ENCODE measurements at places on chromosomes 11 and 22. TPM values are rescaled to one million over a fixed set of nuclear protein-coding genes. Genes with fewer than 3 reads are reported as not detected.
A peak's percentile ranks its signal among the peaks of the same experiment; 100 is the strongest.

Gene OR5AR1
- total RNA-seq, result not detected

- no peaks in the 10 kb centered on the region for H3K4me1 ChIP-seq
- peak; percentile 69 for DNase-seq
- no peak overlapping the region for H3K4me3 ChIP-seq
- no peaks in the 10 kb centered on the region for H3K36me3 ChIP-seq
- H3K27me3 ChIP-seq, result peaks cover 10% of the 10 kb centered on the region
- H3K27ac ChIP-seq, result peak overlapping the region; percentile 29
Observed at GRCh38 chr11:1128311-1129142, 29.2 kb upstream of the MUC5AC start.

DNA sequence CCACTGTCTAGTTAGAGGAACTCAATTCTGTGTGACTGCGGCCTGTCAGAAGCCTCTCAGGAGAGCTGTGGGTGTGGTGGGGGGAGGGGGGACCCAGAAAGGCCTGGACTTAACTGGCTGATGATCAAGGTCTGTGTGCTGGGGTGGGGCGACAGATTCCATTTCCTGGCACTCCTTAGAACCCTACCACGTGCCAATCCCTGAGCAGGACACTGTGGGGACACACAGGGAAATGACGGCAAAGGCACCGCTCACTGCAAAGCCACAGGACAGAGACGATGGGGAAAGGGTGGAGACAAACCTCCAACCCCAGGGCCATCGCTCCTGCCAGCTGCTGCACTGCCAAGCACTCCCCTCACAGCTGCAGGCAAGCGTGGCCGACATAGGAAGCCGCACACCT lies 58.4 kb upstream of the BID start:
- no peak for DNase-seq
- H3K27ac ChIP-seq, result no peak overlapping the region
- H3K27me3 ChIP-seq, result no peaks in the 10 kb centered on the region
- H3K36me3 ChIP-seq, result no peaks in the 10 kb centered on the region

Gene GGTLC2
- total RNA-seq, result not detected

- H3K36me3 ChIP-seq, result no peaks in the 10 kb centered on the region
- peaks cover 16% of the 10 kb centered on the region for H3K4me1 ChIP-seq
- no peak for DNase-seq
- H3K27me3 ChIP-seq, result no peaks in the 10 kb centered on the region
Observed at GRCh38 chr11:102611291-102611690, 13.8 kb downstream of the MMP20 start.

DNA sequence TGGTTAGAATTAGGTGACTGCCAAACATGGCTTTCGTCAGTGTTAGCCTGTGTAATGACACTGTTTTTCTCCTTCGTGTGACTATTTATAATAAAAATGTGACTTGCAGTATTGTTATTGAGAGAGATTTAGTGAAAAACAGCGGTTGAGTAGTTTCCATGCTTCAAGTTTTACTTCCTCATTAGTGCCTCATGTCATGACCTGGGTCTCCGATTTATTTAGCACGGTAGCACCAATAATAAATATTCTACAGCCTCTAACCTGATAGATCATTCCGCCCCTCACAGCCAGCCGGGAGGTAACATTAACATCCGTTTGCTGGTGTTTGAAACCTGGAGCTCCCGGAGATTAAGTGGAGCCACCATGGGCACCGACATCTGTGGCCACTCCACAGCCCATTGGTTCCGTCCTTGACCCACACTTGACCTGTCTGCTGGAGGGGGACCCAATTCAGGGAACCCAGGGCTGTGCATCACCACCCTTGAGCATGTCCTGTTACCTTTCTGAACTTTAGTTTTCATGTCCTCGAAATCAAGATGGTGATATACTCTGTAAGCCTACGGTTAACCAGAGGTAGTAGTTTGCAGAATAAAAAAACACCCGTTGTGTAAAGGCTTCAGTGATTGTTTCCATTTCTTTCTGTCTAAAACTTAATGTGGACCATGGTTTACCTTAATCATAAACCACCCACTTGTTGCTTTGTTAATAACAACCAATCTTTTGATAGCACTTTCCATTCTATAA lies 104.1 kb downstream of the ATXN10 start:
- H3K4me1 ChIP-seq, result peaks cover 9% of the 10 kb centered on the region
- H3K27me3 ChIP-seq, result no peaks in the 10 kb centered on the region
- H3K4me3 ChIP-seq, result no peak overlapping the region
- DNase-seq, result no peak
- no peak overlapping the region for H3K27ac ChIP-seq

GRCh38 chr11:66914505-66914904 lies 43.7 kb downstream of the PC start:
- H3K27ac ChIP-seq, result no peak overlapping the region
- no peak for DNase-seq
- H3K36me3 ChIP-seq, result no peaks in the 10 kb centered on the region
- peaks cover 13% of the 10 kb centered on the region for H3K4me1 ChIP-seq
- H3K4me3 ChIP-seq, result no peak overlapping the region

DNA sequence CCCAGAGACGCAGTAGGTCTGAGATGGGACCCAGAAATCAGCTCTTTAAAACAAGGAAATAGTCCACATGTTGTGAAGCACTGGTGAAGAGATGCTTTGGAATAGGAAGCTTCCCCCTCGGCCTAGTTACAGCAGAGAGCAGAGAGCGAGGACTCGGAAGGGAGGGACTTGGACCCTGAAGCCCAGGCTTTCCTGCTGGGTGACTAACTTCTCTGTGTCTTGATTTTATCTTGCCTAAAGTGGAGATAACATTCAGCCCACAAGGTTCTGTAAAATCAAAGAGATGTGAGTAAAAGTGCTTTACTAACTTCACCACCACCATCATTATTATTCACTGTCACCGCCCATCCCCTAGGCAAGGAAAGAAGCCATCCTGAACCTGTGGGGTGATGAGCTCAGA lies 58.4 kb downstream of the THAP12 start:
- H3K36me3 ChIP-seq, result no peaks in the 10 kb centered on the region
- no peak for DNase-seq
- H3K27me3 ChIP-seq, result peaks cover 54% of the 10 kb centered on the region
- H3K27ac ChIP-seq, result no peak overlapping the region
- peak overlapping the region; percentile 72 for H3K4me3 ChIP-seq

DNA sequence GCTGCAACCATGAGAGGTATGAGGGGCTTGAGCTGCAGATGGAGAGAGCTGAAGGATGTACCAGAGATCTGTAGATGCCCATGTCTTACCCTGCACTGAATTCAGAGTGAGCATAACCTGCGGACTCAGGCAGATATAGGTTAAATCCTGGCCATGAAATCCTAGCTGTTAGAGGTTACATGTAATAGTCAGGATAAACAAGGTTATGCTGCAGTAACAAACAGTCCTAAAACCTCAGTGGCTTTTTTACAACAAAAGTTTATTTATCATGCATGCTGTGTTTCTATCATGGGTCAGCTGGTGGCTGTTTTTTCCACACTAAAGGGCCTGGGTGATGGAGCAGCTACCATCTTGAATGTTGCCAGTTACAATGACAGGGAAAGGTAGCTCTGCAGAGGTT lies 69.8 kb downstream of the LHFPL7 start:
- DNase-seq, result no peak
- H3K27me3 ChIP-seq, result no peaks in the 10 kb centered on the region
- H3K4me1 ChIP-seq, result no peaks in the 10 kb centered on the region
- no peak overlapping the region for H3K27ac ChIP-seq
- H3K36me3 ChIP-seq, result no peaks in the 10 kb centered on the region

DNA sequence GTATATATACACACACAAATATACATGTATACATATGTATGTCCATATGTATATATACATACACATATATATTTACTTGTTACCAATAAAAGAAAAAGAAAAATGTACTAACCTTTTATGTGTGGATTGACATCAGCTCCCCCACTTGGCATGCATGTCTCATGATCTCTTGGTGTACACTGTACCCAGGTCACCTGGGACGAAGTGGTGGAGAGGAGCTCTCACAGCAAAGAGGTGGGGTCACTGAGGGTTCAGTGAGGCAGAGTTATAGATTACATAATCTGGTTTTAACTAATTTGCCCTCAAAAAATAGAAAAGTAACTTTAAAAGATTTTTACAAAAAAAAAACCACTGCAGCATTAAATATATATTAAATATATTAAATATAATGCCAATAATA lies 15.5 kb upstream of the USP47 start:
- no peaks in the 10 kb centered on the region for H3K27me3 ChIP-seq
- H3K4me1 ChIP-seq, result no peaks in the 10 kb centered on the region
- H3K27ac ChIP-seq, result no peak overlapping the region
- no peaks in the 10 kb centered on the region for H3K36me3 ChIP-seq
- no peak overlapping the region for H3K4me3 ChIP-seq

GRCh38 chr11:100855466-100856067 lies 168.5 kb downstream of the ARHGAP42 start:
- peaks cover 23% of the 10 kb centered on the region for H3K4me1 ChIP-seq
- no peak overlapping the region for H3K4me3 ChIP-seq
- no peaks in the 10 kb centered on the region for H3K36me3 ChIP-seq
- peaks cover 11% of the 10 kb centered on the region for H3K27me3 ChIP-seq
- no peak for DNase-seq

DNA sequence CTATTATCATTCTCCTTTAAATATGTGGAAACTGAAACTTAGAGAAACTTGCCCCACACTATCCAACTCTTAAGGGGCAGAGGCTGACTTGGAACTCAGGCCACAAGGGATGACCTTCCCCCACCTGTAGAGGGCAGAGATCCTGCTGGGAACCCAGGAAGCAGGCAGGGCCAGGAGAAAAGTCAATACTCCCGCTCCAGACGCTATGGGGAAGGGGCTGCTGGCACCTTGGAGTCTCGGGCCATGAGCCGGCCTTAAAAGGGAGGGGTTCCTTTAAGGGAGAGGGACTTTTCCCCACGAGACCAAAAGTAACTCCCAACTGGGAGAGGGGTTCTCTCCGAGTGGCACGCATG lies 620 bp upstream of the ANO5 start:
- peaks cover 26% of the 10 kb centered on the region for H3K27me3 ChIP-seq
- peak overlapping the region; percentile 96 for H3K4me3 ChIP-seq
- H3K4me1 ChIP-seq, result peaks cover 14% of the 10 kb centered on the region
- H3K36me3 ChIP-seq, result no peaks in the 10 kb centered on the region
- peak overlapping the region; percentile 63 for H3K27ac ChIP-seq
- DNase-seq, result no peak

GRCh38 chr11:49208006-49208721 lies at the start of gene FOLH1:
Gene FOLH1 (minus strand): TSS chr11:49208602. CDS start chr11:49208409, 193 bp downstream.
- DNase-seq, result no peak
- no peaks in the 10 kb centered on the region for H3K36me3 ChIP-seq
- no peaks in the 10 kb centered on the region for H3K27me3 ChIP-seq
- no peak within 1 kb of the TSS for H3K27ac ChIP-seq

DNA sequence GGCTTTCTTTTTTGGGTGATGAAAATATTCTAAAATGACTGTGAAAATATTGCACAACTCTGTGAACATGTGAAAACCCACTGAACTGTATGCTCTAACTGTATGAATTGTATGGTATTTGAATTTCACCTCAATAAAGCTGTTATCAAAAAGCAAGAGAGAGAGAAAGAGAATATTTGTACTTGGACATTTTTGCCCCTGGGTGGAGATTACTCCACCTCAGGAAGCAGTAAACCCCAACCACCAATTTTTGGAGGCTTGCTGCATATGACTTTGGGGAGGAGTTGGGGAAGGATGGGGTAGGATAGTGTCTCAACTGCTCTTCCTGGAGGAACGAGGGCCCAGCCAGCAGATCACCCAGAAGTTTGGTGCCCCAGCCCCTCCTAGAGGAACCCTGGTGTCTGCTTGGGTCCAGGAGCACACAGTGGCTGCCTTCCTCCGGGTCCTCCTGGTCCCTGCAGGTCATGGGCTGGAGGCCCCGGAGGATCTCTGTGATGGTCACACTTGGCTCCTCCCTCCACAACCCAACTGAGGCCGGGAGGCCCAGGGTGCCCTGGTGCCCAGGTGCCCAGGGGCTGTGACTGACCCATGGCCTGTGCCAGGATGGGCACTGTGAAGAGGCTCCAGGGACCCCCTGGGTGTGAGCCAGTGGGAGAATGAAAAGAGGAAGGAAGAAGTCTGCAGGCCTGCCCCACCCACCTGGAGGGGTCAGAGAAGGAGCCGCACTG lies 15.3 kb upstream of the PICK1 start:
- DNase-seq, result no peak
- H3K27me3 ChIP-seq, result peaks cover 5% of the 10 kb centered on the region
- H3K36me3 ChIP-seq, result no peaks in the 10 kb centered on the region
- peaks cover 7% of the 10 kb centered on the region for H3K4me1 ChIP-seq
- no peak overlapping the region for H3K4me3 ChIP-seq
- H3K27ac ChIP-seq, result no peak overlapping the region

GRCh38 chr11:134355656-134356055 lies 23.9 kb downstream of the GLB1L2 start:
- H3K27ac ChIP-seq, result no peak overlapping the region
- H3K36me3 ChIP-seq, result peaks cover 4% of the 10 kb centered on the region
- peaks cover 5% of the 10 kb centered on the region for H3K27me3 ChIP-seq
- H3K4me1 ChIP-seq, result no peaks in the 10 kb centered on the region
- DNase-seq, result no peak

DNA sequence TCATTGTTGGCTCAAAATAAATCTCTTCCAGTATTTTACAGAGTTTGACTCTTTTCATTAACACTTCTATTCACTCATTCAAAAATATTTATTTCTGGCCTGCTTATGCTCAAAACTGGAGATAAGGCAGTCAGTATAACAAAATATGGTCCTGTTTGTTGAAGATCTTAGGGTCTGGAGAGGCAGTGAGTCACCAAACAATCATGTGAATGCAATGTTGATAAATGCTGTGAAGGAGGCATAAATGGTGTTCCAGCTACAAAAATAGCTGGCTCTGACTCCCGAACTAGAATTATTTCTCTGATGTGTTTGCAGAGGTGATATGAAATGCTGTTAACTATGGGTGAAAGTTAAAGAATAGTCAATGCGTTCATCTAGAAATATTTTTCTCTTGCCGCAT lies 390.6 kb downstream of the AASDHPPT start:
- H3K4me3 ChIP-seq, result no peak overlapping the region
- peak overlapping the region; percentile 32 for H3K27ac ChIP-seq
- no peak for DNase-seq

DNA sequence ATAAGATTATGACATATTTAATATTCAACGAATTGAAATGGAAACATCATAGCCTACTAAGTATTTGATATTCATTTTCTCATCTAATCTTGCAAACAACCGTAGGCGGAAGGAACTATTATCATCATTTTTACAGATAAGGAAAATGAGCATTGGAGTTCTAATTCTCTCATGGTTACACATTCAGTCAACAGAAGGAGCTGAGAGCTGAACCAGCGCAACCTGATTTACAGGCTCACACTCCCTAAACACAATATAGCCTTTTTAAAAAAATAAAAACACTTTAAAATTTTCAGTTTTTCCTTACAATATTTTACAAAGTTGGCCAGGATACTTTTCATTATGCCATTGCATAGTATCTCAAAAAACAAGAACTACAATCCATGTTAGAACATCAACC lies 74.8 kb downstream of the APOL5 start:
- no peak overlapping the region for H3K4me3 ChIP-seq
- no peaks in the 10 kb centered on the region for H3K27me3 ChIP-seq
- peaks cover 17% of the 10 kb centered on the region for H3K4me1 ChIP-seq
- peaks cover 20% of the 10 kb centered on the region for H3K36me3 ChIP-seq
- peak overlapping the region; percentile 72 for H3K27ac ChIP-seq
- no peak for DNase-seq

- no peaks in the 10 kb centered on the region for H3K36me3 ChIP-seq
- H3K27ac ChIP-seq, result no peak overlapping the region
- no peak for DNase-seq
- H3K27me3 ChIP-seq, result no peaks in the 10 kb centered on the region
- no peaks in the 10 kb centered on the region for H3K4me1 ChIP-seq
- no peak overlapping the region for H3K4me3 ChIP-seq
Observed at GRCh38 chr11:103480421-103480820, 371.2 kb downstream of the DYNC2H1 start.

- peaks cover 2% of the 10 kb centered on the region for H3K27me3 ChIP-seq
- no peak overlapping the region for H3K4me3 ChIP-seq
- H3K36me3 ChIP-seq, result peaks cover 4% of the 10 kb centered on the region
- H3K27ac ChIP-seq, result no peak overlapping the region
- peaks cover 21% of the 10 kb centered on the region for H3K4me1 ChIP-seq
Observed at GRCh38 chr11:45649544-45650165, 15.8 kb downstream of the CHST1 start.
